ENCODE measurements at places on chromosomes 7 and 10.

DNA sequence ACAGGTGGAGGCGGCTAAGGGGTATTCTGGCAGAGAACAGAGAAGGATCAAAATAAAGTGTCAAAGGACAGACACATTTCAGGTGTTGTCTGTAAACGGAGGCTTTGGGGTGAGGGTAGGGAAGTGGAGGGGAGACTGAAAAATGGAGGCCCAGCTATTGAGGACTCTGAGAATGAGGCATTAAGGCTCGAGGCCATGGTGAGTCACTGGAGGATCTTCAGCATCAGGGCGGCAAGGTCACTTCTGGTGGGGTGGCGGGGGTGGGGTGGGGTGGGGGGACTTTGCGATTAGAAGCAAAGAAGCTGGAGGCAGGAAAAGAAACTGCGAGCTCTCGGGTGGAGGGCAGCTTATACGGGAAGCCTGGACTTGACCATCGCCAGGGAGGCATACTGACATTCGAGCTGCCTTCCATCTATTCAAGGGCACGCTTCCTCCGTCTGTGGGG, 58.4 kb upstream of the PCGF5 start:
- no peak for DNase-seq

- DNase-seq: no peak
Measured at GRCh38 chr10:62631241-62631640, 173.3 kb upstream of the ADO start.

DNA sequence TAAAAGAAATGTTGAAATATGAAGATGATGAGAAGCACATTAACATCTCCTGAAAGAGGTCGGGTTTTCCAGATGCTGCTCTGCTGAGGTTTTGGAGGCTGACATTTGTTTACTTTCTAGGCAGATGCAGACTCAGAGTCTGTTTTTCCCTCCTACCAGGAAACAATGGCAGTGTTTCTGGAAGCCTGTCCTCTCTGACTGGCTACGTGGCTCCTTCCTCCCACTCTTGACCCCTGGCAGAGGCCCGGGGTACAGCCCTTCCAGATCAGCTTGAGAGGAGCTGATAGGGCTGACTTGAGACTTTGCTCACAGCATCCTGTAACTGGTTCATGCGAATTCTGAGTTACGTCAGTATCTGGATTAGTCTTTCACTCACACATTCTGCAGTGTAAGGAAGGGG, 41.1 kb upstream of the IL15RA start:
- DNase-seq: no peak

DNA sequence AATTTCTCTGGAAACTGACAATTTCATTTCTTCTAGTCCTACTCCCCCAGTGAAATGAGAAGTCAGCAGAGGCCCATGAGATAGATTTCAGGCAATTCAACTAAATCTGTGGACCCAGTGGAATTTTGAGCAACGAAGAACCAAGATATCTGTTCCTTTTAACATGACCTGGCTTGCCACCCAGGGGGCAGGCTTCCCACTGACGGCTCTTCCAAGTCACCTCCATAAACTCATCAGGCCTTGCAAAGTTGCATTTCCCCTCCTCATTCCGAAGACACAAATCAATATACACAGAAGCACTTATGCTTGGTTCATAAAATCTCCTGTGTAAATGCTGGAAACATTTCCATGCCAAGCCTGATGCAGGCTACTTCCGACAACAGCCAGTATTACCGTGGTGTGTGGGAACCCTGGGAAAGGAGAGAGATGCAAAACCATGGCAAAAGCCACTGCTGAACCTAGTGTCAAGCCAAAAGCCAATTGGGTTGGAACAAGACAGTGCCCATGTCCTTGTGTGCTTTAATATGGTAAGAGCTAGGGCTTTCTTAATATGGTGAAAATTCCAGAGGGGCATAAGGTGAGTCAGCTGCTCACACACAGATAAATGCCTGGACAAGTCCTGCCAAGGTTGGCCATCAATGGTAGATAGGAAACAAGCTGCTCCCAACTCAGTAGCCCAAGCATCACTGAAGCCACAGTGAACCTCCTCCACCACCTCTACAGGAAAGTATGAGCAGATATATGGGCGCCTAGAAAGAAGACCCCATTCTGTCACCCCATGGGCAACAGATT, 1.6 kb downstream of the FRMD4A start:
- DNase-seq: no peak

- no peak for DNase-seq
Measured at GRCh38 chr7:79909176-79909575, 225.5 kb upstream of the GNAI1 start.
